CD4-positive, alpha-beta T cell treated with Interleukin-6 at 100 ng/mL for 8 hours (primary cell): ENCODE measurements at places on chromosomes 2 and 18.
A peak's percentile ranks its signal among the peaks of the same experiment; 100 is the strongest.

DNA sequence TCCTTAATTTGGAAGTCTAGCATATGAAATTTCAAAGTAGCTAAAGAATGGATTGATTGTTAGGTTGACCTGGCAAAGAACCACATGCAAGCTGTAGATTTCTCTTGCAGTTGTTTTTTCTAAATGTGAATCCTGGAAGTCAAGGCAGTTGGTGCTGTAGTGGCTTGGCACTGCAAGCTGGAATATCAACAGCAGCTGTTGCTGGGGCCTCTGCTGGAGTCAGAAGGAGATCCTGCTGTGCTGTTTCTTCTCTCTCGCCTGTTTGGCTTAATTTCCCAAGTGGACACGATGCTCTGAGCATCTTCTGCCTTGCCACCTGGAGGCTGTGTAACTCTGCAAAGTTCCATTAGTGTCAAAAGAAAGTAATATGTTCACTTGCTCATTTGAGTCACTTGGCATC, 12.6 kb downstream of the PIK3C3 start:
- no peak for DNase-seq

DNA sequence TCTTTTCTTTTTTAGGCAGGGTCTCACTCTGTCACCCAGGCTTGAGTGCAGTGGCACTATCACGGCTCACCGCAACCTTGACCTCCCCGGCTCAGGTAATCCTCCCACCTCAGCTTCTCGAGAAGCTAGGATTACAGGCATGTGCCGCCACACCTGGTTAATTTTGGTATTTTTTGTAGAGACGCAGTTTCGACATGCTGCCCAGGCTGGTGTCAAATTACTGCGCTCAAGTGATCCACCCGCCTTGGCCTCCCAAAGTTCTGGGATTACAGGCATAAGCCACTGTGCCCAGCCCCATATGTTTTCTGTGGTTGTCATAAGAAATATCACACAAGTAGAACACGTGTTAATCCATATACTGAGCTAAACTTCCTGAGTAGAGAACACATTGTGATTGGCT, 14.6 kb downstream of the ENOSF1 start:
- no peak for DNase-seq

GRCh38 chr2:96326564-96326963, 1.4 kb downstream of the ITPRIPL1 start:
- DNase-seq, result no peak

DNA sequence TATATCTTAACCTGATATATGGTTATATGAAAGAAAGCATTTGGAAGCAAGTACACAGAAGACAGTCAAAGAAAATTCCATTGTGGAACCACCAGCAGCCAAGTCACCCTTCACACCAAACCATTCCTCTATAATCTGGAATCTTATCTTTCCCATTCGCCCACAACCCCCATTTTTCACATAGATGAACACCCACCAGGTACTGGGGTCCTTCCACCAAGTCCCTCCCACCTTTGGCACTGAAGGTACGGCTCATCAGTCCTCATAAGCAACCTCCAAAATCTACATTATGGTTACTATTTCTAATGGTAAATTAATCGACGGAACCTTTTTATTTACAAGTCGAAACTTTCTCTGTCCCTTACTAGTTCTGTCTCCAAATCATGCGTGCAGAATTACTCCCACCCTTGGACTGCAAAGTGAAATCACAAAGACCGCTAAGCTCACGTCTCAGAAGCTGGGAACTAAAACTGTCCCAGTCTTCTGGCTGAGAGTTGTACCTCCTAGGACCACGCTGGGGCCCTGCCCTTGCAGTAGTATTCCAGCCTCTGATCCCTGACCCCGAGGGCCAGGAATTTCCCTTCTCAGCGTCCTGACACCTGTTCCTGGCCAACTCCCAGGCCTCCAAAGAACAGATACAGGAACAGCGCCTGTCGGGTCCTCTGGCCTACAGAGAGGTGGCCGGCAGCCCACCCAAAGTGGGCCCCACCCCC, 702 bp downstream of the OLA1 start:
- no peak for DNase-seq

DNA sequence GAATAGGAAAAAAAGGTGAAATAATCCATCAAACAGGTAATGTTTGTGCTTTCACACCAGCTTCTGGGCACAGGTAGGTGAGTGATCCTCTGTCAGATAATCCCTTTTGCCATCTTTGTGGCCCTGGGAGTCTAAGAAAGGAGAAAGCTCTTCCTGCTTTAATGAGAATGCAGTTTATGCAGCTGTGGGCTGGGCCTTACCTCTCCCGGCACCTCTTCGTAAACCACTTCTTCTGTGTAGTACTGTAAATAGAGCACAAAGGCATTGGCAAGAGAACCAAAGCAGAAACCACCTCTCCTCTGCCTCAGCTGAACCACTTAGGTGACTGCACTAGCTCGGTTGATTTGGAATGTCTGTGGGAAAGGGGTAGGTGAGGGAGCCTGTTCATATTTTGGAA, 4.9 kb downstream of the NEB start:
- no peak for DNase-seq

DNA sequence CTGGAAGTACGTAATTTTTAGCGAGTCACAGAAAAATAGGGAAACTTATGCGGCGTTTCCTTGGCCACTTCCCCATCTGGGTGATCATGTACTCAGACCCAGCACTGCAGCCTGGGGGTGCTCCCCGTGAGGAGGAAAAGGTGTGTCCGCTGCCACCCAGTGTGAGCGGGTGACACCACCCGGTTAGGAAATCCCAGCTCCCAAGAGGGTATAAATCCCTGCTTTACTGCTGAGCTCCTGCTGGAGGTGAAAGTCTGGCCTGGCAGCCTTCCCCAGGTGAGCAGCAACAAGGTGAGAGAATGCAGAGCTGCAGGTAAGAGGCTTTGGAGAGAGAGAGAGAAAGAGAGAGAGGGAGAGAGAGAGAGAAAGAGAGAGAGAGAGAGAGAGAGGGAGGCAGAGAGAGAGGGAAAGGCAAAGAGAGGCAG, at the start of gene IL1R2:
Gene IL1R2, plus strand, starts transcription at position 240 of the 425 bp plus-strand sequence. CDS start 16,616 bp downstream, outside the sequence.
- no peak for DNase-seq

DNA sequence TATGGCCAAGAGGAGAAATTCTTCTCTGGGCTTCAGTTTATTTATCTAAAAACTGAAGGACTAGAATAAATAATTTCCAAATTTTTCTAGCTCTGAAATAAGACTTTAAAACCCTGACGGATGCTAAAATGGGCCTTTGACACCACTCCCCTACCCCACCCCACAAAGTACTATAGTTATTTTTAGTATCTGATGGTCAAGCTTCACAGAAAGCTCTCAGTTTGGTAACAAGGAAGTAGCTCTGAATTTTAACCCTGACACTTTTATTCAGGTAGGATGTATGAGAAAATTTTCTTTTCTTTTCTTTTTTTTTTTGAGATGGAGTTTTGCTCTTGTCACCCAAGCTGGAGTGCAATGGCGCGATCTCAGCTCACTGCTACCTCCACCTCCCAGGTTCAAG, 2.4 kb downstream of the RBKS start:
- DNase-seq, result no peak

DNA sequence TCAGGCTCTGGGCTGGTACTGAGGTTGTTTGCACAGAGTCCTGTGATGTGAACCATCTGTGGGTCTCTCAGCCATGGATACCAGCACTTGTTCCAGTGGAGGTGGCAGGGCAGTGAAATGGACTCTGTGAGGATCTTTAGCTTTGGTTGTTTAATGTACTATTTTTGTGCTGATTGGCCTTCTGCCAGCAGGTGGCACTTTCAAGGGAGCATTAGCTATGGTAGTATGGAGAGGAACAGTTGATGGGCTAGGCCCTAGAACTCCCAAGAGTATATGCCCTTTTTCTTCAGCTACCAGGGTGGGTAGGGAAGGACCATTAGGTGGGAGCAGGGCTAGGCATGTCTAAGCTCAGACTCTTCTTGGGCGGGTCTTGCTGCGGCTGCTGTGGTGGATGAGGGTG, 257.0 kb upstream of the GYPC start:
- DNase-seq, result peak; percentile 6

- peak; percentile 44 for DNase-seq
Measured at GRCh38 chr2:60964651-60965498, 52.6 kb upstream of the PEX13 start.

DNA sequence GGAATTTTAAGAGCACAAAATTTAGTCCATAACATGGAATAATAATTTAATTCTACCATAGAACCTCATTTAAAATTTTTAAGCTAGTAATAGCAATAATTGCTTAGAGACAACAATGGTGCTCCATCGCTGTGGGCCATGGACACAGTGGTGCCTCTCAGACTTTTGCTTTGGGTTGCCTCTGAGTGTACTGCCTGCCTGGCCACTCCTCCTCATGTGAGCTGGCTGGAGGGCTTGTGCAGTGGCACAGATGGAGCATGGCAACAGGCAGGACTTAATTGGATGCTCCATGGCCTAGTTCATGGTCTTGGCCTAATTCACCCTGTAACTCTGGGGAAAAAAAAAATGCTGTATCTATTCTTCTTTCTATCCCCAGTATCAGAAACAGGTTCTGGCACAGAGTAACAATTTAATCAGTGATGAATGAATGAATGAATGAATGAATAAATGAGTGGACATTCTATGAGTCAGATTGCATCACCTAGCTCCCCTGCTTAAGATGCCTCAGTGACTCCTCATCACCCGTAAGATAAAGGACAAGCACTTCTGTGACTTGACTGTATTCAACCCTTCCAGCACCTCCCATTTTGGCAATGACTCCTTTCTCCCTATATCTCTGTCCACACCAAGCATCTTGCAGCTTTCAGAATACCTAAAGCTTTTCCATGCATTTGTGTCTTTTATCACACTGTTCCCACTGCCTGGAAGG, 211.8 kb upstream of the SLC14A2 start:
- DNase-seq, result no peak

DNA sequence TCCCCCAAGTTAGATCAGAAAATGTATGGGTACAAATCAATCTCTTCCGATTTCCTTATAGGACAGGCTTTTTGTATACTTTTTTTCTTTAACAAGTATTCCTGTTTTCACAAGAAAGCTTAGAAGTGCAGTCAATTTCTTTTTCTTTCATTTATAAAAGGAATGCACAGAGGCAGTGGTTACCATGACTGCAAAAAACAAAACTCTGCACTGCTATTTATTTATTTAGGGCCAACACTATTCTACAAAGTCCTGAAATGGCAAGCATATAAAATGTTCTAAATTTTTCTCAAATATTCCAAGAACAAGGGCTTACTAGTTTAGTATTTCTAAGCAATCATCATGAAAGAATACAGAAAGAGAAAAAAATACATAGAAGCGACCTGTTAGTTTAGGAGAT, 22.2 kb downstream of the ATAD2B start:
- DNase-seq, result no peak

DNA sequence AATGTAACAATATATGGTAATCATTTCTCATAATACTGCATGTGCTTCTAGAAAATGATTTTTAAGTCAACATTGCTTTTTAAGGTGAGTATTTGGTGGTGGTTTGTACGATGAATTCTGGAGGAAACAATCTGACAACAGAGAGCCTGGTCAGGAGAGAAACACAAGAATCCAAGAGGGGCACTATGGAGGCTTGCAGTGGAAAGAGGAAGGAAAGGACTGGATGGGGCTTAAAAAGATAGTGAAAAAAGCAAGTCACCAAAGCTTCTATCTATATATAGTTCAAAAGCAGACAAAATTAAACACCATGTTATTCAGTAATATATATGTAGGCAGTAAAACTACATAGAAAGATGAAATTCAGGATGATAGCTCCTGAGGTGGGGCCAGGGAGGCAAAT, 109.4 kb upstream of the SERTAD2 start:
- no peak for DNase-seq

GRCh38 chr2:18741895-18742732, 152.7 kb upstream of the NT5C1B start:
- no peak for DNase-seq

- DNase-seq, result no peak
Measured at GRCh38 chr2:174027956-174028355, 62.8 kb upstream of the SP3 start.

DNA sequence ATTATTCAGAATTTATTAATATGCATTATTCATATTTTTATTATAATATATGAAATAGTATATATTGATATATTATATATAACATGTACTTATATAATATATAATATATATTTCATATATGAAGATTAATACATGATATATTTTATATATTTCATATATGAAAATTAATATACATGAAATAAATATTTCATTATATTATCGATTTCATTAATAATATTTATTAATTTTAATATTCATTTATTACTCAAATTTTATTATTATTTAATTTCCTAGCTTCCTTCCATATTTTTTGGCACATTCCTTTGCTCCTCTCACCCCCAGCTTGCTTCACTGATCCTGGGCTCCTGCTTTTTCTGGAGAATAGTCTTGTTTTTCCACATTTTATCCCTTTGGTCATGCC, 29.7 kb downstream of the CD8B2 start:
- no peak for DNase-seq

GRCh38 chr2:201363857-201364560, 6.9 kb upstream of the FLACC1 start:
- peak; percentile 58 for DNase-seq

GRCh38 chr2:230891509-230891908, 26.8 kb downstream of the ITM2C start:
- no peak for DNase-seq

- DNase-seq, result no peak
Measured at GRCh38 chr2:212157012-212157411, 381.6 kb downstream of the ERBB4 start.

DNA sequence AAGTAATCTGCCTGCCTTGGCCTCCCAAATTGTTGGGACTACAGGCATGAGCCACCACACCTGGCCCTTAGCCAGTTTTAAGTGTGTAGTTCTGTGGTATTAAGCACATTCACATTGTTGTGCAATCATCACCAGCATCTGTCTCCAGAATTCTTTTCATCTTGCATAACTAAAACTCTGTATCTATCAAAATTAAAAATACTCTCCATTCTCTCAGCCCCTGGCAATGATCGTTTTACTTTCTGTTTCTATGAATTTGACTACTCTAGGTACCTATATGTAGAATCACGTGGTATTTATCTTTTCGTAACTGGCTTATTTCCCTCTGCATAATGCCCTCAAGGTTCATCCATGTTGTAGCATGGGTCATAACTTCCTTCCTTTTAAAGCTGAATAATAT, 45.5 kb upstream of the CAVIN2 start:
- DNase-seq, result no peak

DNA sequence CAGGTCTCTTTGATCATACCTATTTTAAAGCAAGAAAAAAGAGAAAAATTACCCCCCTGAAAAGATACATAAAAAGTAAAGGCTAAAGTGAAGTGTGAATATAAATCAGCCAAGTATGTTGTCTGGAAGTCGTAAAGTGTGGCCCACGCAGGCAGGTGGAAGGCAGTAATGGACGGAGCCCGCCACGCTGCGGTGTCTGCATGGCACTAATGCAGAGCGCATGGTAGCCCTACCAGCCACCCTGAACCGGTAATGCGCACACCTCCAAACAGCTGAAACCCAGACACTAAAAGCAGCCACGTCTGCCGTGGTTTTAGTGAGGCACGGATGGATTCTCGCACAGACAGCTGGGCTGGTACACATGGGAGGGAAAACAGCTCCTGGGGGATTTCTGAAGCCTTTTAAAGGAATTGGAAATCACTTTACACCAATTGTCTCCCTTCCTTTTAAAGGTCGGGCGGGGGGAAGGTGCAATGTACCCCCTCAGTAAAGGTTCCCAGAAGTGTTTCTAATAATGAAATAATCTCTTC, 615.2 kb downstream of the CNTNAP5 start:
- DNase-seq, result no peak
